CD8-positive, alpha-beta memory T cell (primary cell): ENCODE measurements at places on chromosomes 7 and 10. TPM values are rescaled to one million over a fixed set of nuclear protein-coding genes. Genes with fewer than 3 reads are reported as not detected.

Gene ZP3
- total RNA-seq, result 1.6 TPM

Gene CABCOCO1
- total RNA-seq, result not detected

Gene TMEM176A
- 0.26 TPM for total RNA-seq

Gene GBX1
- total RNA-seq, result not detected

DNA sequence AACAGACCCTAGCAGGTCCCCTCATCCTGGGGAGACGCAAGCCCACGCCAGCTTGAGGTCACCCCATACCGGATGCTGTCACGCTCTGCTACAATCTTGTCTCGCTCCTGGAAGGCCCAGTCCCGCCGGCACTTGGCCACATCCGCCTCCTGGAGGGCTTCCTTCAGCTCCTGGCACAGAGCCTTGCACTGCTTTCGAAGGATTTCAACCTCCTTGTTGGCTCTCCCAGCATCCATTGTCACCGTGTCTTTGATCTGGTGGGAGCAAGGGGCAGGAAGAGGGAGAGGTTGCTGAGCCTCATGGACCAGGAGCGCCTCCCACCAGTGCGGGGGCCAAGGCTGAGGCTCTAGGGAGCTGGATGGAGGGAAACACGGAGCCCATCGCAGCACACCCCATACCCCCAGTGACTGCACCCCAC, 90.9 kb downstream of the DLG5 start:
- no peak for DNase-seq

DNA sequence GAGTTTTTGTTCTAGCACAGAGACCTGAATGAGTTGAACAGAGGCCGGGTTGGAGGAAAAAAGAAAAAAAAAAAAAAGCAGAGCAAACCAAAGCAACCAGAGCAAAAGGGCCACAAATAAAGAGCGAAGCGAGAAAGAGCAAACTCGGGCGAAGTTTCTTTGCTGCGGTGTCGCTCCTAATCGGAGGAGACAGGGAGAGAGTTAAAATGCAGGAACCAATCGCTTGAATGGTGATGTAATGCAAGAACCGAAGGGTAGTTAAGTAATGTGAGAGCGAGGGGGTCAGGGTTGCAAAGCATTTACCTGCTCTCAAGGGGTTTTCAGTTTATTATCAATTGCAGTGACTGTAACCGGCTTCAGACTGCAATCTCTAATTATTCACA, 271.7 kb downstream of the TRIL start:
- no peak for DNase-seq

- DNase-seq, result no peak
Measured at GRCh38 chr7:35681231-35682029, 13.5 kb downstream of the HERPUD2 start.

DNA sequence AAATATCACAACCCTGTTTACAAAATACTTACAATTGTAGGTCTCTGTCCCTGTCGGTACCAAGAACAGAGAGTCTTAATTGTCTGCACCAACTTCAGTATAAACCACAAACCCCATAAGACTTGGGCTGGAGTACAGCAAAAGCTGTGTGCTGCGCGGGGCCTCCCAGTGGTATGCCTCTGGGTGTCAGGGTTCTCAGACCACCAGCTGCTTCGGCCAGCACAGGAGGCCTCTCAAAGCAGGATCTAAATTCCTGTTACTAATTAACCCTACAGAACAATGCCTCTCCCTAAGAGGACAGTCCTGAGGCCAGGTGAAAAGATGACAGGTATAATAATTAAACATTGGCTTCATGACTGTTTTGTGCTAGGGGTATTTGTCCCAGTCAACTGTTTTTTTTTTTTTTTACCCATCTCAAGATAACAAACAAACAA, 957 bp upstream of the SVIL start:
- DNase-seq, result peak; percentile 6

GRCh38 chr10:51567271-51567670, 132.1 kb downstream of the CSTF2T start:
- no peak for DNase-seq

DNA sequence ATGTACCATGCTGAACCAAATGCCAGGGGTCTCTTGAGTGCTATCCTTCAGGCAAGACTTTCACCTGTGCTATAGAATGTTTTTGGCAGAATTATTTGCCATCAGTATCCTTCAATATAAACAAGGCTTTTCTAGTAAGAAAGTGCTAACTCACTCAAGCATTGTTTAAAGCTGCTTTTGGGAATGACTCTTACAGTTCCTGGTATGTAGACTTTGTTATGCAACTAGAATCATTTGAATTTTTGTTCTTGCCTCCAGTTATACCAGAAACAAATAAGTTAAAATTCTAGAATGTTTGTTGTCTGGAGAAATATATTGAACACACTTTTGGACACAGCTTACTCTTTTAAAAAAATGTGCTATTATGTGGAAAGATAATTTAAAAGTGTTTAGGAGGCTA, 39.5 kb upstream of the RTKN2 start:
- no peak for DNase-seq

- DNase-seq, result peak; percentile 55
Measured at GRCh38 chr7:155763691-155764437, 48.4 kb downstream of the SHH start.
